ENCODE measurements at places on chromosomes 11 and 22.

GRCh38 chr11:76997512-76997911, 36.7 kb upstream of the B3GNT6 start:
- no peak for DNase-seq

DNA sequence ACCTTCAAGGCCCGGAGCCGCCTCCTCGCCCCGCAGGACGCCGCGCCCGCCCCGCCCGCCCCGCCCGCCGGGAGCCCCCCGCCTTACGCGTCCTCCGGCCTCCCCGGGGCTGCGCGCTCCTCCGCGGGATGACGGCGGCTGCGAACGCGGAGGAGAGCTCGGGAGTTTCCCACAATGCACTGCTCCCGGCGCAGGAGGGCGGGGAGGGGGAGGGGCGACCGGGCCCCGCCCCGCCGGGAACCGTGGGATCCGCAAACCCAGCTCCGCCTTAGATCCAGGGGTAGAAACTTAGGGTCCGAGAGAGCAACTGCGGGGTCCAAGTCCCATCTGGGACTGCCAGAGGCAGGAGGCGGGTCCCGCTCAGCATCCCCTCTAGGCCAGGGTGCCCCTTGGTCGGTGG, at the start of gene CEND1:
Gene CEND1, minus strand, starts transcription at position 148 of the 400 bp plus-strand sequence. CDS start 1,514 bp downstream, outside the sequence.
- DNase-seq = peak; percentile 95

- no peak for DNase-seq
Measured at GRCh38 chr22:47031628-47031915, 269.1 kb downstream of the TBC1D22A start.

DNA sequence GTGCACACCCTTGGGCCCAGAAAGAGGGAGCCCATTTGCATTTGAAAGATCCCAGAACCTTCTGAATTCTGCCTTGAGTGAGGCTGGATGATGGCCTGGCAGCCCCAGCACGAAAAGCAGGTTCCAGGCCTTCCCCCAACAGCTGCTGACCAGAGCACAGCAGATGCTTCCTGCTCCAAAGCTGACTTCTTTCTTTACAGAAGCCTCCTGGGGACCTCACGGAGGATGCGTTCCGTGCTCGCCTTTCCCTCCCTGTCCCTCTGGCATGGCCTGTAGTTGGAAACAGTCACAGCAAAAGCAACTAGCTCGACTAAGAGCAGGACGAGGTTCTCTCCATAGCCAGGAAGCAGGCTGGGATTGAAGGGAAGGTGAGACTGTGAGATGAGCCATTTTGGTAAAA, 107.7 kb upstream of the B3GAT1 start:
- no peak for DNase-seq

DNA sequence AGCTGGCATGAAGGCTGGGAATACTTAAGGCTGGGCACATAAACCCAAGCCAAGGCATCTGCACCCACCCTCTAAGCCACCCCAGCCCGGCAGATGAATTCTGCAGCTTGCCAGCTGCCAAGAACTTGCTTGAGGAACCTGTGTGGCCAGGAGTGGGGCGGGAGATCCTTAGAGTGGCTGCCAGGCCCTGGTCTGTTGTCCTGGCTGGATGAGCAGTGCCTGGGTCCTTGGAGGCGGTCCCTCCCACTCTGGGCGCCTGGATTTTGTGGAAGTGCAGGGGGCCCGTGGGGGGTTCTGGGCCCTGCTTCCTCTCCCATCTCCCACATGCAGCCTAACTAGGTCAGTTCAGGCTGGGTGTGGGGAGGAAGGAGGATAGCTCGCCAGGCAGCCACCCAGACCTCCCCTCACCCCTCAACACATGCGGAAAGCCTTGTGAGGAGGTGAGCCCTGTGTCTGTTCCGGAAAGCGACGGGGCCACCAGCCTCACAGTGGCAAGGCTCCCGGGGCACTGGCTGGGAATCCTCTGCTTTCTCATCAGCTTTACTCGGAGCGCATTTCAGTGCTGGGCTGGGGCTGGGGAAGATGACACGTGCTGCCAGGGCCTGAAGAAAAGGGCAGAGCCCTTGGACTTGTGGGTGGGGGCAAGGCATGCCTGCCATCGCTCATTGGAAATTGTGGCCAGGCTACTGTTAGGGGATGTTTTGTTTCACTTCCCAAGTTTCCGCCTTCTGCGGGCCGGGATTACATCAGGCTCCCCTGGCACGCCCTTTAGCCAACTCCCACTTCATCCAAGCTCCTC, 8.4 kb downstream of the DAGLA start:
- DNase-seq = no peak

DNA sequence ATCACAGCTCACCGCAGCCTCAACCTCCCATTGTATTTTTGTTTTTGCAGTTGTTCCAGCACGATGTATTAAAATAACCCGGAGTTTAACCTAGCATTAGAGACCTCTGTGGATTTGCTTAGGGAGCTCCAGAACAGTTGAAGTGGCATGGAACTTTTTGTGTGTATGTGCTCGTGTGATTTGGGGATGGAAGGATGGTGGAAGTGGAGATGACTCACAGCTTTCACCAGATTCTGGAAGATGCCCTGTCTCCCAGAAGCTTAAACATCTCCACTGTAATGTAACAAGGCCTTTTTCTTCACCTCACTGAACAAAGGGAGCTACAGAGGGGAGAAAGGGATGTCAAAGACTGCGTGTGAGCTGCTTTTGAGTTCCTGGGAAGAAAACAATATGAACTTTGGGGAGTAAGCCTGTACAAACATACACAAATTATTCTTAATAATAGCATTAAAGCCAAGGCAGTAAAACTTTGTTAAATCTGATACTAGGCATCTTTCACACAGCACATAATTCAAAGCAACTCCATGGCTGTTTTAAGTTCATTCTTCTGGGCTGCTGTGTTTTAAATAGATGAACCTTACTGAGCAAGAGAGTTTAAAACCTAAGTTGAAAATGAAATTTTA, 226.4 kb downstream of the ADAMTS15 start:
- no peak for DNase-seq

DNA sequence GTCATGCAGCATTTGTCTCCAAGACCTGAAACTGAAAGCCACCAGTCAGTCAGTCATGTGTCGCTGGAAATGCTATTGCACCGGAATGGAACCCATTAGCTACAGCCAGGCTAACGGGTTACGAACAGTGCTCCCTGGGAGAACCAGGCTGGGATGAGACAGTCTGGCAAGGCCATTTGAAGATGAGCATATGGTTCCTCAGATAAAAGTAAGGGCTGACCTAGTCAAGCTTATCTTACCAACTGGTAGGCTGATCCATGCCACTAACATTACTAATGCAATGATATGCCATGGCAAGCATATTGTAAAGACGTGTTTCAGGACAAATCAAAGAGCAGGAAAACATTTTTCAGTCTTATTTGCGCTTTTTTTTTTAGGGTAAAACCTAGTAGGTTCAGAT, 28.4 kb downstream of the NAP1L4 start:
- no peak for DNase-seq

DNA sequence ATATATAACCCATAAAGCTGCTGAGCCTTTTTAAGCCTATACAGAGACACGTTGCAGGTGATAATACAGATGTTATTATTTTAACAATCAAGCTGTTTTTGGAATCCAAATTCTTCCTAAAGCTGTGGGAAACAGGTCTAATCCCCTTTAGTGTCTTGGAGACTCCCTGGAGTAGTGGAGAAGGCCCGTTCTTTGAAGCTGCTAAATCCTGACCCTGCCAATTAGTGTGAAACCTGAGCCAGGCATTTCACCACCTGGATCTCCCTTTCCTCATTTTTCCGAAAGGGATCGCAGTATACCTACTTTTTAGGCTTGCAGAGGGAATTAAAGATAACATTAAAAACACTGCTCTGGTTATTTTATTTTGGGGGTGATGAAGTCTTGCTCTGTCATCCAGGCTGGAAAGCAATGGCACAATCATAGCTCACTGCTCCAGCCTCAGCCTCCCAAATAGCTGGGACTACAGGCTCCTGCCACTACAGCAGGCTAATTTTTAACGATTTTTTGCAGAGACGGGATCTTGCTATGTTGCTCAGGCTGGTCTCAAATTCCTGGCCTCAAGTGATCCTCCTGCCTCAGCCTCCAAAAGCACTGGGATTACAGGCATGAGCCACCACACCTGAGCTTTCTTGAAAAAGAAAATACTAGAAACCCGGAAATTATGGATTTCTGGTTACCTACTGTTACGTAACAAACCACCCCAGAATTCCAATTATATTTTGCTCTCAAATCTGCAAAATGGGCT, 1.7 kb upstream of the EIF4ENIF1 start:
- no peak for DNase-seq

GRCh38 chr11:66006891-66007176, 4.5 kb downstream of the BANF1 start:
- peak; percentile 17 for DNase-seq

DNA sequence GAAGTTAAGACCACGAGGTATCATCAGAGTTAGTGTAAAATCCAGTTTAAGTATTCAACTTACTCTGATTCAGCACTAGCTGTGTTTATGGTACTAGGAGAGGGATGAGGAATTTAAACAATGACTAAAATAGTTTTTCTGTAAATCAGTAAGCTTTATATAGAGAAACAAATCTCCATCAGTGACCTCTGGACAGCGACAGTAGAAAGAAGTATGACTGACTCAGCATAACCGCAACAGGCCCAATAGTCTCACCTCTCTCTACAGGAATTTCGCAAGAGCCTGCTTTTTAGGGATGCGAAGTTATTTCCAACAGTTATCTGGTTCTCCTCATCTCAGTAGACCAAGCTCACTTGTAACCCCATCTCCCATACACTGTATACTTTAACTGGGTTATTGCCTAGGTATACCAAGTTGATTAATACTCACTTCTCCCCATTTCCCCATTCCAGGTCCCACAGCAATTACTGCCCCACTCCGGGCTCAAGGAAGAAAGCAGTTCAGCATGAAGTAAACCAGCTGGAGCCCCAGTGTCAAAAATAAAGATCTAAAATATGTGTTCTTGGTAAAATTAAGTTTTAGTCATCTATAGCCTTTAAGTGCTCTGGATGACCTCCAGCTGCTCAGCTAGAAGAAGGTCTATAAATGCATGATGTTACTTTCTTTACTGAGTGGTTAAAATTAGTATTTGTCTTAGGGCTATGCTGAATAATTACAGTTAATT, 770.6 kb upstream of the CCDC90B start:
- DNase-seq = no peak

DNA sequence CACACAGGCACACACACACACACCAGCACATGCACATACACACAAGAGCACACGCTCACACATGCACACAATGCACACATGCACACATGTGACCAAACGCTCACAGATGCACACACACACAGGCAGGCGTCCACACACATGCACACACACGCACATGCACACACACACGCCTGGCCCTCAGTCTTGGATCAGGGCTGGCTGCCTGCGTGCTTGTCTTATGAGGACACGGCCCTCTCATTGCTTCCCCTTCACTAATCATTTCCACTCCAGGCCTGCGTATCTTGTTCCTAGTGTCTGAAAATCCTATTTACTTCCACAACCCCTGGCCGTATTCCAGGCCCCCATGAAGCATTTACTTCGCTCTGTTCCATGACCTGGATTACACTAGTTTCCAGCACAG, 740.5 kb downstream of the BRD1 start:
- DNase-seq = no peak

DNA sequence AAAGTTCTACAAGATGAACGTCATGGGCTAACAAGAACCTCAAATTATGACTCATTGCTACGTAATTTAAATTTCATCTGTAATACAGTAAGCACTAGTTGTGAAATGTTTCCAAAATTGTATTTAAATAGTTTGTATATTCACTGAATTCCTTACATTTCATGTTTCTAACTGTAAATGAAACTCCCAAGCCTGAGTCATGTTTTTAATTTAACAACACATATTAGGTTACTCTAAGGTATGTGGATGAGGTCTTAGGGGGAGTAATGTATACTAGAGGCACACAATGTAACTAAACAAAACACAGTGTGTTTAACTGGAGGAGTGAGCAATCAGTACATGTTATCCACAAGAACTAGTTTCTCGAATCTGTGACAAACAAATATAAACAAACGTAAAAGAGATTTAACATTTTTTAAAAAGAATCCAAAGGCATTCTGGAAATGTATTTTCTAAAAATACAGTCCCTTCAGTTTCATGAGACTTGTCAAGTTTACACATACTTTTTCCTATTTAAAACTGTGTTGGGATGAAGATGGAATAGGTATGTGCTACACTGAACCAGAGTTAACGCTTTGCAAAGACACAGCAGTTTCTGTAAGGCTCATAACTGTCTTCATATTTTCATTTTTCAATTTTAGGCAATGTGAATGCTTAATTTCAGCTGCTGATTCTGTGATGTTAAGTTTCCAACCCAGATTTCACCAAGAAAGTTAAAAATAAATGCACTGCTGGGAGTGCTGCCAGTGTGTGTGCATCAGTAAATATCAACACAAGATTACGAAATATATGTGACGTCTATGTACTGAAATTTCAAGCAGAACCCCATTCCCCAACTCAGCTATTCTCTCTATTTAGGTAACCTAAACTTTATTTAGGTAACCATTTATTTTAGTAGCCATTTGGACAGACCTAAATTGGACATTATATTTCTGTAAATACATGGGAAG, 52.6 kb downstream of the PITPNB start:
- DNase-seq = no peak

DNA sequence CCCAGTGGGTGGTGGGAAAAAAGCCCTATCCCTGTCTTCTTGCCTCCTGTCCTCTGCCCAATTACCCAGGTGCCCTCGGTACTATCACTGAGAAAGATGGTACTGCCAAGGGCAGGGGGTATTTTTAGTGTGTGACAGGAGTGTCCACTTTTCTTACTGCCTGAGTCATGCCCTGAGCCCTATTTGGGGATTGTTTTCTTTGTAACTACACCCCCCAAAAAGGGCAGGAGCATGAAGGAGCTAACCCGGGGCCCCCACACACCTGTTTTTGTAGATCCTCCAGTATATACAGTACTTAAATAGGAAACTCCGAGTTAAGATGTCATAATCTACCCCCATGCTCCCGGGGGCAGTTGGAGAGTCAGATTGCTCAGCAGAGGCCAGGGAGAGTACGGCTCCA, 3.8 kb downstream of the SMTNL1 start:
- DNase-seq = no peak

DNA sequence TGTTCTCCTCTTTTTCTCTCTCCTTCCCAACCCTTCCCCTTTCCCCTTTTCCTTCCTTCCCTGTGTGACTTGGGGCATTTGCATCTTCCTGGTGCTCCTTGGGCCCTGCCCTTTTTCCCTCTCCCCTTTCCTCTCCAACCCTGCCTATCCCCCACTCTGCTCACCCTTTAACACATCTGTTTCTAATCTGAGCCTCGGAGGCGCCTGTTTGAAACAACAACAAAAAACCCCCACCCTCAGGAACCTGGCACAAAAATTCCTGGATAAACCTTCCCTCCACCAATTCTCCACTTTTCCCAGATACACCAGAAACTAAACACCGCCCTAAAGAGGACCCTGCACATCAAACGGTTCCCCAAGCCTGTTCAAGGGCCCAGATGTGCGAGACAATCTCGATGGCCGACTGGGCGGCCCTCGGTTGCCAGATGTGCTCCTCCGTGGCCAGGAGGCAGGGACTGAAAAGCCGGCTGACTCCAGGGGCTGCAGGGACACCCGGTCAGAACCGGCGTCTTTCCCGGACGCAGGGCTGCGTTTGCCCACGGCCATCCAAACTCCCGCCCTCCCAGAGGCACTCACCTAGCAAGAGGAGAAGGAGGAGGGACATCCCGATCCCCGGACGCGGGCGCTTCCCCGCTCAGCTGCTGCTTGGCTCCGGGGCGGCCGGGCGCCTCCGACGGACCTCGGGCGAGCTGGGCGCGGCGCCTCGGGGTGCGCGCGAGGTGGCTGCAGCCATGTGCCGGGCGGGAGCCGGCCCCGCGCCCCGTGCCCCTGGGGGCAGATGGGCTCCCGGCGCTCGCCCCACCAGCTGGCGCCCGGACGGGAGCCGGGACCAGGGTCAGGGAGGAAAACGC, 486 bp downstream of the CLMP start:
- peak; percentile 86 for DNase-seq

- DNase-seq = no peak
Measured at GRCh38 chr11:10797001-10797400, 11.7 kb downstream of the EIF4G2 start.
